Osteocyte (in vitro differentiated cells): ENCODE measurements at places on chromosomes 11 and 22.

DNA sequence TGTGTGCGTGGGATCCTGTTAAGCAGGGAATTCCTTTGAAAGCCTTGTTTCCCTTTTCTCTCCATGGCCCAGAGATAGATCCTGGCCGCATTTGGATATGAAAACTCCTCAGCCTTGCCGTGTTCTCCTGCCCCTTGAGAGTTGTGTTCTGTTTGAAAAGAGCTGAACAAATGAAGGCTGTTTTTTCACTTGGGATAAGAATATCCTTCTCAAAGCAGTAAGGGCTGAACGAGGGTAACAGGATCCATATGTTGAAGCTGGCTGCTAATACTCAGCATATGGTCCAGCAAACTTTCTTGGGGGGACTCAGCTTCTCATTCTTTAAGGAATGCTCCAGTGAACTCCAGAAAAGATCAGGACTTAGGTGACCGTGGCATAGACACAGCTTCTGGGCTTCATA, 114.5 kb upstream of the TTC12 start:
- no peak for DNase-seq

DNA sequence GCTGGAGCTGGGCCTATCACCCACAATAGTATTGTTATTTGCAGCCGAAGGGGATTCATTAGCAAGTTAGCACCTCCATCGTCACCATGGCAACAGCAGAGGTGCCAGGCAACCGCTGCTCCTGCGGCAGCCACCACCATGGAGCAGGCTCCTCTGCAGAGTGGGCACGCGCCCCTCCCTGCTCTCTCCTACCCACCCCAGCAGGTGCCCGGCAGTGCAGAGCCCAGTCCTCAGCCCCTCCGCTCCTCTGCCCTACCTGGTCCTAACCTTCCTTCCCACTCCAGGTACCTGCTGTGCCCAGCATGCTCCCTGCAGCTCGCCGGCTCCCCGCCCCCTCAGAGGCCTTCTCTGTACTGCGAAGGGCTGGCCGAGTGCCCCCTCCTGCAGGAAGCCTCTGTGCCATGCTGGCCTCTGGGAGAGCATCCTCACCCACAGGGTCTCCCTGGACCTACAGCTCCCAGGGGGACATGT, 3.6 kb downstream of the DUSP8 start:
- no peak for DNase-seq

DNA sequence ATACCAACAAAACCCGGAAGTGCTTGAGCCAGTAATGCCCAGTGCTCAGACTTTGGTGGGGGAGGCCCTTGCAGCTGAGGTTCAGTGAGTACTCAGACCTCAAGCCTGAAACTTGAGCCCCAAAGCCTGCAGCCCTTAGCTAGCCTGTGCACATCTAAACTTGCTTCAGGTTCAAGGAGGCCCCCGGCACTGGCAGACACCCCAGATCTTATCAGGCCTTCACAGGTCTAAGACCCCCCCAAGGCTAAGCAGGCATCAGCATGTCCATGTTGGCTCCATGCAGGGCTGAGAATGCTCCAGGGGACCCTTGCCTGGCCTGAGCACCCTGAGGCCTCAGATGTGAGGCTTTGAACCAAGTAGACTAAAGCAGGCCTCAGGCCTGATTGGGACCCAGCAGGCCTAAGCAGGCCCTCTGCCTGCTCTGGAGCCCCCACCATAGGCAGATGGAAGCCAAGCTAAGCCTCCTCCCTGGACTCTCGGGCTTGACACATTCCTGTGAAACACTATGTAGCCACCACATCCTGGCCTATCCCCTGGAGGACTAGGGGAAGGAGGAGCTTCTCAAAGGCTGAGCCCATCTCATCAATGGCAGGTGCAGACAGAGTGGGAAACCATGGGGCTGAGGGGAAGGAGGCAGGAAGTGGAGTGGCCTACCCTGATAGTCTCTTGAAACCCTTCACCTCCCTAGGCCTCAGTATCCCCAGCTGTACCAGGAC, 1.2 kb upstream of the CASTOR1 start:
- no peak for DNase-seq

DNA sequence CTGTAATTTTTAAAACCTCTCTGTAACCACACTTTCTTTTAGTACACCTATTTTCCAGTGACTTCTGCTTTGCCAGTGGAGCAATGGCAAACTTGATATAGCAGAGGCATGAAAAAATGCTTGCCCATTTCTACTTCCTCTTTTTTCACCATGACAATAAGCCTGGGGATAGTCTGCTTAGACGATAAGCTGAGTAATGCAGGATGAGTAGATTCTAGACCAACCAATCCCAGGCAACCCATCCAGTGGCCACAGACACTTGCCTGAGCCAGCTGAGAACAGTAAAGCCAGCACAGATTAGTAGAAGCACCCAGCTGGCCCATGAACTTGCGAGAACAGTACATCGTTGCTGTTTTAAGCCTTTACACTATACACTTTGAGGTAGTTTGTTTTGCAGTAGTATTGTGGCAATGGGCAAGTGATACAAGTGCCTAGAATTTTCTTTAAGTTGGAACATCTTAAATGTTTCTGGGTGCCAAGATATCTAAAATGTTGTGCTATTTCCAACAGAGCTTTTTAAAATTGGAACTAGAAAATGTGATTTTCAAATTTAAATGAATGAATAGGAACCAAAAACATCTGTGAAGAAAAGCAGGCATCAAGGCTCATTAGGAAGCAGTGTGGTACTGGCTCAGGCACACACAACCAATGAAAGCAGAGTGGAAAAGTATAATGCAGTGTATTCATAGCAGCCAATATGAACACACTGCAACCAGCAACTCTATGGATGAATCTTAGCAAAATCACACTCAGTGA, 37.7 kb downstream of the DDI1 start:
- no peak for DNase-seq

DNA sequence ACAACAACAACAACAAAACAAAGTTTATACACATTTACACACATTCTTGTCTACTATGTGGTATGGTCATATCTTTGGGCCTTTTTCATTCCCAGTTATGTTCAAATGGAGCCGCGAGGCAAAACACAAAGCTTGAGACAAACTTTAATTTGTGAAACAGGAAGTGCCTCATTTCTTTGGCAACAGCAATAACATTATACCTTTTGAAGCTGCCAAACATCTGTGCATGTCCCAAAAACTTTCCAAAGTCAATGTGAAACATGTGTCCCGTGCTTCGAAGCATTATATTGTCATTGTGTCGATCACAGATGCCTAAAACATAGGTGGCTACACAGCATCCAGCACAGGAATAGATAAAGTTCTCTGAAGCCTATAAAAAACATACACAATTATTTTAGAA, 25.0 kb upstream of the RPS13 start:
- no peak for DNase-seq

DNA sequence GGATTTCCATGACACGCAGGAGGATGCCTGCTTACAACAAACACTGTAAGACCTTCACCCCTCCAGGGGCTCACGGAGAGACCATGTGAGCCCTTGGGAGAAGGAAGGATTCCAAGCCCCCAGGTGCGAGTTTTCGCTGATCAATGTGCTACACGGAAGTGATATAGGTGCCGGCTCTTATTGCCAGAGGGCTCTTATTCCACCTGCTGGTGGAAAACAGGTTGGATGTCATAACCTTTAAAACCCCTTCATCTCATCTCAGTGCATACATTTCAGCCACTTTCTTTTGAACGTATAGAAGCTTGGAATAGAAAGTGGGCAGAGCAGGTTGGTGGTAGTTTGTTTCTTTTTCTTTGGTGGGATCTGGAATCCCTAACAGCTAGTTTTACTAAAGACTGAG, 25.8 kb downstream of the LAYN start:
- no peak for DNase-seq

GRCh38 chr11:30002157-30002785, 14.6 kb downstream of the KCNA4 start:
- no peak for DNase-seq

DNA sequence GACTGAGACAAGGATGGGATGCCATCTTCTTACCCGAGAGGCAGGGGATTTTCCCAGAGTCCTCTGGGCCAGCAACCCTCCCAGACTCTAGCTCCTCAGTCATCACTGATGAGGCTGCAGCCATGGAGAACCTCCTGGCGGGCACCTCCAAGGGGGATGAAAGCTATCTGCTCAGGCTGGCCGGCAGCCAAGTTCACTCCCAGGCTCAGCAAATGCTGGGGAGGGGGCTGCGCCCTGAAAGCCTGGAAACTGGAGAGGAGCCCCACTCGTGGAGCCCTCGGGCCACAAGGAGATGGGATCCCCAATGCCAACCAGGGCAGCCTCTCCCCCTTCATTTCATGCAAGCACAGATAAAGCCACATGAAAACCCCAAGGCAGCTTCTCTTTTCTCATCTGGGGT, 75.0 kb downstream of the CACNA1I start:
- DNase-seq = no peak

DNA sequence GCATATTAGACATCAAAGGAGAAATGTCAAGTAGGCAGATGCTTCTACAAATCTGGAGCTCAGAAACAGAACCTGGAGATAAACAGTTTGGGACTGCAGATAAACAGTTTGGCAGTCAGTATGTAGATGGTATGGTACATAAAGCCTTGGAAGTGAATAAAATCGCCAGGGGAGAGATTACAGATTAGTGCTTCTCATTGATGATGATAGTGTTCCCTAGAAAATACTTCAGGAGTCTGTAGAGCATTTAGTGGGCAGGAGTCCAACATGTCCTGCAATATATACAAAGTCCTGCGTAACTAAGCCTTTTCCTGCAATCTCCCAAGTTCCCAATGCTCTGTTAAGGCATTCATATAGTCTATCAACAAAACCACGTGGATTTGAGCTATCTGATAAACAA, 35.2 kb downstream of the NARS2 start:
- DNase-seq = no peak

GRCh38 chr11:97638641-97639224, 1248.9 kb downstream of the JRKL start:
- no peak for DNase-seq

GRCh38 chr11:60765355-60765754, 8.7 kb downstream of the MS4A15 start:
- no peak for DNase-seq

DNA sequence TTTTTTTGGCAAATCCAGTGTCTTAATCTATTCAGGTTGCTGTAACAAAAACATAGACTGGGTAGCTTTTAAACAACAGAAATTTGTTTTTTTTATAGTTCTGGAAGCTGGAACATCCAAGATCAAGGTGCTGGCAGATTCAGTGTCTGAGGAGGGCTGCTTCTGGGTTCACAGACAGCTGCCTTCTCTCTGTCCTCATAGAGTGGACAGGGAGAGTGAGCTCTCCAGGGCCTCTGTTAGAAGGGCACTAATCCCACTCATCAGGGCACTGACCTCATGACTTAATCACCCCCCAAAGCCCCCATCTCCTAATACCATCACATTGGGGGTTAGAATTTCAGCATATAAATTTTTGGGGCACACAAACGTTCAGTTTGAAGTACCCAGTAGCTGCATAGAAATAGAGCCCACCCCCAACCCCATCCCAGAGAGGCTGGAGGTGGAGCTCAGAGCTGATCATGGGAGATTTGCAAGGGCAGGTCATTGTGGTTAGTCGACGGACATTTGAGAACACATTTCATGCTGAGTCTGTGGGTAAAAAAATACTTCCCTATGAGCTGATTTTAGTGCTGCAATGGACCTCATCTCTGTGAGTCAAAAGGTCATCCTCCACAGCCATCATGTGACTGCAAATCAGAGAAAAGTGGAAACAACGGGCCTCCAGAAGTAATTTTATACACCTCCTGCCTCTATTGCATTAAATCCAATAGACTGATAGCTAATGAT, 203.1 kb upstream of the CADM1 start:
- DNase-seq = no peak

GRCh38 chr11:34353881-34354280, 3.9 kb downstream of the ABTB2 start:
- no peak for DNase-seq

DNA sequence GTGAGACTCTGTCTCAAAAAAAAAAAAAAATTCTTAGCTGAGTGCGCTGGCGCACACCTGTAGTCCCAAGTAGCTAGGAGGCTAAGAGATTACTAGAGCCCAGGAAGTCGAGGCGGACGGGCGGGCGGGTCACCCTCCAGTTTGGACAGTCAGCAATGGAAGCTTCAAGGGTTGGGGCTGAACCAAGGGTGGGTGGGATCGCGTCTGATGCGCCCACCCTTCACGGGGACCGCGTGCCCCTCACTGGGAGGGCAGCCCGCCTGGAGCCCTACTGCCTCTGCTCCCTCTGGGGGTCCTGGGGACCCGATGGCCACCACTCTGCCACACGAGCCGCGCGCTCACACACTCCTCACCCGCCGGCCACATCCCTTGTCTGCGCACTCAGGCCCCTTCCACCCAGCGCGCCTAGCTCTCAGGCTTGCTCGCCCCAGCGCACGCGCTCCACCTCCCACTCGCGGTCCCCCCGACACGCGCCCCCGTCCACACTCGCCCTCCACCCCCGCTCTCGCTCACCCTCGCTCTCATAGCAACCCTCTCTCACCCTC, 494 bp downstream of the CHID1 start:
- DNase-seq = no peak

DNA sequence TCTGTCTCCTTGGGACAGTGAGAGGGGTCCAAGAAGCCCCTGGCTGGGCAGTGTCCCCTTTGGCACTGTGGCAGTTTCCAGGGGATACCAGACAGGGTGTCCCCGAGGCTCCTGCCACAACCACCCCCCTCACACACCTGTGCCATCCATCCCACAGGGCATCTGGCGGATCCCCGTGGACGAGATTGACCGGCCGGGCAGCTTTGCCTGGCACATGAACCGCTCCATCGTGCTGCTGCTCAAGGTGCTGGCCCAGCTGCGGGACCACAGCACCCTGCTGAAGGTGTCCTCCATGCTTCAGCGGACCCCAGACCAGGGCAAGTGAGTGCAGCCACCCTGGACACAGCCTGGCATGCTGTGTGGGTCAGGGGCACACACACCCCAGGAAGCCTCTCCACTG, 17.0 kb upstream of the SUSD2 start:
- no peak for DNase-seq

- no peak for DNase-seq
Observed at GRCh38 chr11:86571273-86571948, 101.0 kb downstream of the ME3 start.

DNA sequence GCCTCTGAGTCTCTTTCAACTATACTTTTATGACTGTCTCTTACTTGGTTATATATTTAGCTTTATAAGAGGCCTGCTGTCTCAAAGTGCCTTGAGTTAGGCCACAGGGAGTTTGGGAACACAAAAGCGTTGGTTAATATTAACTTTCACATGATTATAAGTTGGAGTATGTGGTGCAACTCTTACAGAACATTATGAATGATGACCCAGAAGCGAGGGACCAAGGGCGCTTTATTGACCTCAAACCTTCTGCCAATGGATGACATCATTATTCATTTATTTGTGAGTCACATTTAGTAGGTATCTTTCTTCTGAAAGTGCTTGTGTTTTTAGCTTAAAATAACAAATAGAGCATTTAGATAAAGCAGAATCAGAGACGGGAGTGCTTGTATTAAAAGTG, 298.0 kb upstream of the ZC3H12C start:
- no peak for DNase-seq

GRCh38 chr22:23749841-23750301, 1.0 kb downstream of the ZNF70 start:
- DNase-seq = no peak

- DNase-seq = no peak
Observed at GRCh38 chr11:72739240-72740059, 12.8 kb downstream of the ARAP1 start.

GRCh38 chr11:60899046-60899936, 7.1 kb downstream of the PRPF19 start:
- no peak for DNase-seq

GRCh38 chr11:2750682-2751522, 51.1 kb upstream of the KCNQ1OT1 start:
- no peak for DNase-seq
